GM18507 (cell line): ENCODE measurements at places on chromosomes 6 and 20.

DNA sequence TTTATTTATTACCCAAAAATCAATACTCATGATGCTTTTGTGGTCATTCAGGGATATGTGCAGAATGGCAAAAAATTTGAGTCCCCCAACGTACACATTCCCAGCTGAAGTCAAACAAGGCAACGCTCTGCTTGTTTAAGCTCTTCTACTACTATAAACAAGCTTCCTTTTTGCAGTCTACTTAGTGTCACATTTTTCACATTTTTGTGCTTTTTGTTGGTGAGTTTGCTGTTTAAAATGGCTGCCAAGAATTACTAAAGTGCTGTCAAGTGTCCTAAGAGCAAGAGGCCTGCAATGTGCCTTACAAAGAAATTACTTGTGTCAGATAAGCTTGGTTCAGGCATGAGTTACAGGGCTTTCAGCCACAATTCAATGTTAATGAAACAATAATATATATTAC, 2.1 kb downstream of the WFDC8 start:
- no peak for DNase-seq

GRCh38 chr6:112017169-112017568, 36.7 kb upstream of the CCN6 start:
- no peak for DNase-seq

- no peak for DNase-seq
Observed at GRCh38 chr6:38262026-38262425, 377.7 kb downstream of the BTBD9 start.

- DNase-seq, result no peak
Observed at GRCh38 chr6:68333442-68333841, 301.6 kb upstream of the ADGRB3 start.

DNA sequence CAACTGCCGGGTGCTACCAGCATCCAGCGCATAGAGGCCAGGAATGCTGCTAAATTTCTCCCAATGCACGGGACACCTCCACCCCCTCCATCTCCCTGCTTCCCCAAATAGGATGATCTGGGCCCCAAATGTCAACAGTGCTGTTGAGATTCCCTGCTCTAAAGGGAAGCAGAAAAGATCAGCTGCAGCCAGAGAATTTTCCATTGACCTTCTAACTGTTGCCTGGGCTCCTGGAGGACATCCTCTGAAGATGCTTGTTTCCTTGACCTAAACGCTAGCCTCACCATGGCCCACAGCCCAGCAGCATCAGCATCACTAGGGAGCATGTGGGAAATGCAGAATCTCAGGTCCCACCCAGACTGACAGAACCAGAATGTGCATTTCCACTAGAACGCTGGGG, 161.3 kb downstream of the GMPR start:
- DNase-seq, result no peak
